ENCODE measurements at places on chromosomes 5 and 9.

DNA sequence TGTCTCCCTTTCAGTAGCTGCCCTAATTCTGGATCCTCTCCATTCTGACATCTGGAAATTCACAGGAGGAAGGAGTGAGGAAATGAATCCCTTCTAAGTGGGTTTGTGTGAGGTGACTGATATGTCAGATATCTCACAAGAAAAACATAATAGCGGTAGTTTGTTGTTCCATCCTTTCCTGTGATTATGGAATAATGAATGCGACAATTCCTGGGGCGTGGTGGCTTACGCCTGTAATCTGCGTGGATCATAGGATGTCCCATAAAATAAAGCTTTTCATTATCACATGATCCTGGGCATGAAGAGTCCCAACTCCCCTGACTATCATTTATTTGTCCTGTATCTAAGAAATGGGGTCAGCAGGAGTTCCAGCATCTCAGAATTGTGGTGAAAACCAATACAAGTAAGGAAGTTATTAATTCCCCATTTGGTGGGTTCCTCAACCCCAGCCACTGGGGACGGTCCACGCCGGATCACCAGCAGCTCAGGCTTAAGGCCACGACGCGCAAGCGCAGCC, 375 bp upstream of the C5orf24 start:
- no peak for DNase-seq

- DNase-seq: no peak
Observed at GRCh38 chr5:68534131-68534940, 318.8 kb downstream of the PIK3R1 start.

DNA sequence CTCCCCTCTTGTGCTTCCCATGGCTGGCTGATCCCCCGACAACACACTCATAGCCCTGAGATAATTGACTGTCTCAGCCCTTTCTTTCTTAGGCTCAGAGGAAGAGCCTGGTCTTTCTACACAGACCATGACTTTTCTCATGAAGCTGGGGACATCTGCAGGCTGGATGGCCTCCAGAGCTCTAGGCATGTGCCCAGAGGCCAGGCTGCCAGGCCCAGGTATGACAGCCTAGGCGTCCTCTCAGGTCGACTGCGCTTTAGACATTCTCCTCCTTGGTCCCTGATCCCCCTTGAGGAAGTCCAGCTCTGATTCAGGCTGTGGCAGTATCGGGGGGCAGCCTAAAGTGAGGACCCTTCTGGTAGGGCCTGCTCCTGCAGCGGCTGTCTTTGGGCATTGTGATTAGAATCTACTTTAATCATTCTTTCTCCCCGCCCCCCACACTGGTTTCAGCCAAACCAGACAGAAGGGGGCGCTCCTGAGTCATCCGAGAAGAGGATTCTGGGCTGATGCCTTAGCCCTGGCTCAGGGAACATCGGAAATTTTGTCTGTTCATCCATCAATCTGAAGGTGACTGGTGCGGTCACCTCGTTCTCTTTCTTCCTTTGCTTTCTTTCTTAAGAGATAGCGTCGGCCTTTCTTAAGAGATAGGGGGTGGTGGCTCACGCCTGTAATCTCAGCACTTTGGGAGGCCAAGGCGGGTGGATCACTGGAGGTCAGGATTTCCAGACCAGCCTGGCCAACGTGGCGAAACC, 66.5 kb upstream of the HSPA9 start:
- no peak for DNase-seq

DNA sequence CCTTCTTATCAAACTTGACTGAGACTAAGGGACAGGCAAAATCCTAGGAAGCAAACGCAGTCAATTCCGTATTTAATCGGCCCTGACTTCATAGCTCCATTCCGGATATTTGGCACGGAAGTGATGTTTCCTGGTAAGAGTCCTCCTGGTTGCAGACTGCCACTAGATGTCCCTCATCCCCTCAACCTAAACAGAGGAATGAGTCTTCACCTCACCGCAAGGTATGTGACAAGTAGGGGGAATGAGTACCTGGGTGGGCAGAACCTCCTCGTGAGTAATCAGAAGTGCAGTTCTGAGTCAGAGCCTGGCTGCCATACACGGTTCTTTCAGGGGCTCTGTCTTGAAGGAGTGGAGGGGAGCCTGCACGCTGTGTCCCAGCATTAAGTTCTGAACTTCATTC, 173.6 kb downstream of the MUSK start:
- no peak for DNase-seq

DNA sequence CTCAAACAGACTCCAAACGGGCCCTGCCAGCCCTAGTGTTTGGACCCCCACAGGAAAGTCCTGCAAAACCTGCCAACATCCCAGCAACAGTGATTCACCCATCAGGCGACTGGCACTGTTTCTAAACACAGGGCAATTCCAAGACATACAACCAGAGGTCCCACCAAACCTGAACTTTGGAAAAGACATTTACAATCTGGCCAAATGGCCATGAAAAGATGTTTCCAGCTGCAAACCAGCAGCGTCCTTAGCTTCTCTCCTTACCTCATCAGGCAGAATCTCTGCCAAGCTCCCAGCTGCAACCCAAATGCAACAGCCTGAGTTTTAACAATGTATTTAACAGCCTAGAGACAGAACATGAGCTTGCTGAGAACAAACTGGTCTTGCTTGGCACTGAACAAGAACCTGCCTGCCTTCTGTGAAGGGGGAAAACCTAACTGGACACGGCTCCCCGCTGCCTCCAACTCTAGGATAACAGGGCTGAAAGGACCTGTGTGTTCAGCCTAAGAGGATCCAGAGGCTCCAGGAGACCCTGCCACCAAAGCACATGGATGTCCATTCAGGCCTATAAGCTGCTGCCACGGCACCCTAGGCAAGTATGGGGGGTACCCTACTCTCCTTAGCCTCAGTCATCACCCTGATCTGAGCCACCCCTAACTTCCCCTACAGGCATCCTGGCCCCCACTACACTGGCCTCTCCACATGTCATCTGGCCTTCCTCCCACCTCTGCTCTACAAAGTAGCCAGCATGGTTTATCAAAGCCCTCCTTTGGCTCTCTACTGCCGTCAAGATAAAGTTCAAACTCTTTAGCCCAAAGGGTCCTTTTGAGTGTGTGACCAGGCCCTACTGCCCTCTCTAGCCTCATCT, 5.6 kb downstream of the P4HA2 start:
- DNase-seq: no peak

Data from GF-D8 (cell line).